Fibroblast of skin of back (primary cell): ENCODE measurements at places on chromosomes 11 and 22.

DNA sequence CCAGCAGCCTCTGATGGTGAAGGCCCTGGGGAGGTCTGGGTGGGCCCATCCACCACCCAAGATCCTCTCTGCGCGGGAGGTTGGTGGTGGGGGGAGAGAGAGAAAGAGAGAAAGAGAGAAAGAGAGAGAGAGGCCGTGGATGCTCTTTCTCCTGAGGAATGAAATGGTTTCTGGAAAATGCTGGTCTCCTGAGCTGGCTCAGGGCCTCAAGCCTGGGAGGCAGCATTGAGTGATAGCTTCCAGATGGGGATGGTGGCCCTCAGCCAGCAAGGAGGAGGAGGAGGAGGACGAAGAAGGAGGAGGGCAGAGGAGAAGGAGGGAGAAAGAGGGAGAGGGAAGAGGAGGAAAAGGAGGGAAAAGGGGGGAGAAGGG lies 4.6 kb downstream of the TSPAN32 start:
- peak; percentile 85 for DNase-seq

- DNase-seq, result peak; percentile 42
Observed at GRCh38 chr11:57214098-57214417, 23.0 kb downstream of the APLNR start.

DNA sequence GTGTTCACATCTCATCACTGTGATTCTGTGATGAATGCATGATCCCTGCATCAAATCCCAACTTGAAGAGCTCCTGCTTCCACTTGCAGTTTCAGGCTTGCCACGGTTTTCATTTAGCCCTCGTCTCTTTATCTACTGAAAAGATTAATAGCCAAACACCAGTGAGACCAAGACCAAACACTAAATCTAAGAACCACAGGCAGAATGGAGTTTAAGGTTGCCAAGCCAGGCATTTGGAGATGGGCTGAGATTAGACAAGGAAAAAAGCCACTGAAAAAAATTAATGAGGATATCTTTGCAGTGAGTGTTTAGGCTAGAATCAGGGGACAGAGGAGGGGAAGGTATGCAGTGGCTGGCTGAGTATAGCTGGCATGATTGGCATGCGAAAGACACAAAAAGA lies 227.2 kb upstream of the BLID start:
- DNase-seq, result peak; percentile 8

GRCh38 chr11:123450623-123451022 lies 20.6 kb downstream of the GRAMD1B start:
- DNase-seq, result peak; percentile 20

- DNase-seq, result no peak
Observed at GRCh38 chr11:17702876-17703275, 16.5 kb upstream of the MYOD1 start.

DNA sequence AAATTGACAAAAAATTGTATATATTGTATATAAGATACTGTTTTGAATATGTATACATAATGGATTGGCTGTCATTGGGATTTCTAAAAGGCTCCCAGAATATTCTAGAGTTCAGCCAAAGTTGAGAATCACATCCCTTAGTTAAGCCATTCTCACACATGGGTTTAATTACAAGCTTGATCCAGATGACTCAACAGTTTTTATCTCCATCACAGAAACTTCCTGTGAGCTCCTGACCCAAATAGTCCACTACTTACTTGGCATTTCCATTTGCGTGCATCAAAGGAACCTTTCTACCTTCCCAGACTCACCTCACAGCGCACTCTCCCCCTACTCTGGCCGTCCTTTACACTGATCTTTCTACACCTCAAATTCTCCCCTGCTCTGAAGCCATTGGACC lies 184.8 kb upstream of the ARHGAP20 start:
- peak; percentile 50 for DNase-seq

- no peak for DNase-seq
Observed at GRCh38 chr11:69472541-69473275, 8.8 kb upstream of the LINC01488 start.

DNA sequence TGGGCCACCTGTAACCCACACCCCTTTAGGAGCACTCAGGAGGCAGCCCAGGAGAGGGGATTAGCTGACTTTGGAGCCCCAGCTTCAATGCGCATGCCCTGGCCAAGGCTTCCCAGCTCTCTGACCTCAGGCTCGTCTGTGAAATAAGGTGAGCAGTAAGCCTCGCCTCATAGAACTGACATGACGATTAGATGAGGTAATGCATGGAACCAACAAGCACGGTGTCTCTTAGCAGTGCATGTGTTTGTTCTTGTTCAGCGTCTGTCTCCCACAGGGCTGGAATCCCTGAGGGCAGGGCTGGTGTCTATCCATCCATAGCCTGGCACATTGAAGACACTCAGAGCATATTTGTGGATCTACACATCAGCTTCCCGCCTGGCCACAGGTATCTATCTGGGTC lies 415.4 kb downstream of the MN1 start:
- DNase-seq, result no peak

DNA sequence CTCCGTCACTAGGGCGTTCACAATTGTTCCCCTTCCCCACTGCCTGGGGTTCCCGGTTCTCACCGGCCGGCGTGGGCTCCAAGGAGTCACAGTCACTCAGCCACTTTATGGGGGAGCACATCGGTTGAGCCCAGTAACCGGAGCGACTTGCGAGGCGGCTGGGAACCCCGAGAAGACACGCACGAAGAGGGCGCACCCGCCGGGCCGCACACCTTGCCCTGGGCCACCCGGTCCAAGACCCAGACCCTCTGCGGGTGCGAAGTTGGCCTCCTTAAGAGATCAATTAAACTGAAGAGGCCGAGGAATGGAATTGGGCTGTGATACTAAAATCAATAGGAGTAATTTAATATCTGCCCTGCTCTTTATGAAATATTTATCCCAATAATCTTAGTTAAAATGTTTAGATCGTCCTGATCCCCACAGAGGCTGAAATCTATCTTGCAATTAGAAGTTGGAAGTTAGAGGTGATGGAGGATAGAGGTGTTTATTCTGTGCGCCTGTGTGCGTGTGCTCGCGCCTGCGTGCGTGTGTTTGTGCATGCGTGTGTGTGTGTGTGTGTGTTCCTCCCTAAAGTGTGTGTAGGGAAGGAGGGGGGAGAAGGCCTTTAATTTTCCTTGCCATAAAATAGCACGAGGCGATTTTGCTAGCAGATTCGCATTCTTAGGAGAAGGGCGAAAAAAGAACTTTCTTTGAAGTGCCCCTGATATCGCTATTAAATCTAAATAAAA lies 954 bp upstream of the MN1 start:
- DNase-seq, result no peak
